ENCODE measurements at places on chromosomes 4 and X. TPM values are rescaled to one million over a fixed set of nuclear protein-coding genes. Genes with fewer than 3 reads are reported as not detected.

Gene ZNF81
- total RNA-seq, result 10.0 TPM

Gene ERCC6L
- not detected for total RNA-seq

Gene GPR119
- total RNA-seq, result not detected

Gene VEGFD
- total RNA-seq, result not detected

Gene SHOX
- total RNA-seq, result not detected

Gene MAOB
- total RNA-seq, result not detected

Gene SPANXA2
- total RNA-seq, result not detected

Gene TGIF2LX
- not detected for total RNA-seq

Gene SHROOM2
- total RNA-seq, result not detected

Gene FUNDC2
- total RNA-seq, result 53.0 TPM

Gene HSFX3
- total RNA-seq, result not detected

Gene EOLA1
- 66.3 TPM for total RNA-seq

Gene RTL3
- not detected for total RNA-seq

Gene STBD1
- 0.15 TPM for total RNA-seq

Gene MEPE
- not detected for total RNA-seq

Gene ACE2
- not detected for total RNA-seq

Gene SLC10A7
- total RNA-seq, result 19.8 TPM

Gene STOX2
- total RNA-seq, result not detected

All from T-helper 17 cell (primary cell).